ENCODE measurements at places on chromosomes 12 and 14.

DNA sequence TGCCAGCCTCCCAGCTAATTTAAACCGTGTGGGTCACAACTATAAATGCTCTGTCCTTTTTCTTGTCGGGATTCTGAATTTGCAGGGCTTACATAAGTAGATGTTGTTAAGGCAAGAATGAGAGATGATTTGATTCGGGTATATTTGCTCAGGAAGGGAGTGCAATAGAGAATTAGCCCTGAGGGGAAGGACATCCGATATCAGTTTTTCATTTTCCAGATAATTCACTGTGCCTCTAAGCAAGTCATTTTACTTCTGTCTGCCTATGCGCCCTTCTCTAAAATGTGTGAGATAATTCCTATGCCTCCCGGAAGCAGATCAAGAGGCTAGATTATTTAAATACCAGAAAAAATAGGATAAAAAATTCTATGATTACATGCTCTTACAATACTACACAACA, 300.5 kb downstream of the RMST start:
- DNase-seq: no peak

GRCh38 chr14:64885559-64885958, 5.9 kb upstream of the SPTB start:
- DNase-seq: no peak

DNA sequence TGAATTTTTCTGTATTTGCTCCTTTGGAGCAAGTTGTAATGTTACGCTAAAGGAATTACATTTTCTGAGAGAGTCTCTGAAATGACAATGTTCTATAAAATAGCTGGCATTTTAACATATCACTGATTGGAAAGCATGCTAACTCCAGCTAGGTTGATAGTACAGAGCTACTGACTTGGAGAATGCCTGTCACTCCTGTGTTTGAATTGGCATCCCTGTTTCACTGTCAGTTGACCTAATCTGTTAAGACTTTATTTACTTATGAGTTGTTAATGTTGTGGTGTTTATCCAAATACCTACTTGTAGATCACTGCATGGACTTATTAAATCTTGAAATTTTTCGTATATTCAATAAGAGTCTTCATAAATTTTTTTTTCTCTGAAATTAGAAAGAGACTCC, 33.6 kb downstream of the HCFC2 start:
- DNase-seq: no peak

GRCh38 chr12:8026291-8026900, 6.1 kb upstream of the FOXJ2 start:
- DNase-seq: peak; percentile 96

- DNase-seq: no peak
Measured at GRCh38 chr12:51942501-51943000, 8.9 kb upstream of the ACVR1B start.

DNA sequence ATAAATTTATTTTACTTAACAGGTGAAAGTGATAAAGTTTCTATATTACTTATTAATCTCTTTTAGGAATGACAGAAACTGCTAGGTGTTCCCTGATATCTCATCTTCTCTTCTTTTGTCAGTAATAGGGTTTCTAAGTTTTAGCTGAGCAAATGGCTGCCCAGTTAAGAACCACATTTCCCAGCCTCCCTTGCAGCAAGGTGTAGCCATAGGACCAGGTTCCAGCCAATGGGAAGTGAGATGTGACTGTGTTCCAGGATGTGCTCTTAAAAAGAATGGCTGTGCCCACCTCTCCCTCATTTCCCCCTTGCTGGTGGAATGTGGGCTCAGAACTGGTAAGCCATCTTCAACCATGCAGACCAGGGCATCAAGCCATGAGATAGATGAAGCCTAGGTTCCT, 165.6 kb downstream of the HELB start:
- DNase-seq: no peak

DNA sequence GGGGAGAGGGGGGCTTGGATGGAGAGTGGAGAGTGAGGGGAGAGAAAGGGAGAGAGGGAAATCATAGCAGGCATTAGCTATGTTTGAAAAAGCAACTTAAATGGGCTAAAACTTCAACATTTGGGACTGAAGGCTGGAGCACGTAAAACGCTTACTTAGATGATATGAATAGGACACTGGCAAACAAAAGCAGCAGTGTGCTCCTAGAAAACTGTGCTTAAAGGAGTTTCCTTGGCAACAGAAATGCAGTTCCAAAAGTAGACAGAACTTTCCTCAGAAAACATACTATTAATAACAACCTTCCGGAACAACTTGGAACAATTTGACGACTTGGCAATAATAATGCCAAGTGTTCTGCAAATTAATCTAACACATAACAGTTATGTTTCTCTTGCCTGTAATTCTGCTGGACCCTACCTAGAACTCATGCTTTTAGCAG, 235.5 kb upstream of the NPAS3 start:
- no peak for DNase-seq

DNA sequence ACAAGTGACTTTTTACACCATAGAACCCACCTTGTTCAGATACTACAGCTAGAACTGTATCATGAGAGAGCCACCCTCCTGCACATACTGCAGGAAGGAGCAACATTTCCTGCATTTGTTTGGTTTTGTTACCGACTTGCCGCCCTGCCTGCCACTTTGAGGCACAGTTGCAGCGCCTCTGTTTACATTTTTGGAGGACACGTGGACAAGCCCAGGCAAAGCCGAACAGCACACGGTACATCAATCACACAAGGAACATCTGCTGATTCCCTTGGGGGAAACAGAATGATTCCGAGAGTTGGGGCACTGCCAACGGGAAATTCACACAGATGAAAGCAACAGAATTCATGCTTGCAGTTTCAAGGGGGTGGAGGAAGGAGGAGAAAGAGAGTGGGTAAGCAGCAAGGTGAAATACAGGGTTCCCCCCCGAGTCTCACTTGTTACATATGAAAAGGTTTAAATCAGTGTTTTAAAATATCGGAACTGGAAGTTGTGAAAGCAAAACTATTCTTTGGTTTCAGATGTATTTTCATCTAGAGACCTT, 110.7 kb downstream of the BTG1 start:
- peak; percentile 65 for DNase-seq

- DNase-seq: no peak
Measured at GRCh38 chr12:100860611-100861010, 66.0 kb downstream of the ANO4 start.

DNA sequence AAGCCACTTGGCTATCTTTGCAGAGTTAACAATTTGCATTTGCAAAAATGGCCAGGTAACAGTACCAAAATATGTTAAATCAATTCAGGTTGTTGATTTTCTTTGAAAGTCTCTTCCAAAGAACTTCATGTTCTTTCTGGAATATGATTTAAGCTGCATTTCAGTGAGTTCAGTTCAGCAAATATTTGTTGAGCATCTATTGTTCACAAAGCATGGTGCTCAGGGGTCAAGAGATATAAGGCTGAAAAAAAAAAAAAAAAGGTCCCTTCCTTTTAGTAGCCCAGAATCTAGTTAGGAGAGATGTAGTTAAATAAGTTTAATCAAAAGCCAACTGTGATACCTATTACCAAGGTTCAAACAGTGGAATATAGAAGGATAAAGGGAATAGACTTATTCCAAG, 317.1 kb downstream of the ZFP36L1 start:
- DNase-seq: no peak

GRCh38 chr12:16611146-16611545, 5.2 kb upstream of the LMO3 start:
- DNase-seq: no peak

All from NCI-H1436 (cell line).